Activated naive CD8-positive, alpha-beta T cell treated with anti-CD3 and anti-CD28 coated beads for 36 hours (primary cell): ENCODE measurements at places on chromosomes 7 and 10. TPM values are rescaled to one million over a fixed set of nuclear protein-coding genes. Genes with fewer than 3 reads are reported as not detected.
A peak's percentile ranks its signal among the peaks of the same experiment; 100 is the strongest.

Gene EGR2
- total RNA-seq, result 53.2 TPM

Gene ZNF212
- 12.5 TPM for total RNA-seq

Gene ASB10
- not detected for total RNA-seq

Gene CYP26A1
- not detected for total RNA-seq

Gene NEUROG3
- total RNA-seq, result 0.20 TPM

Gene AZGP1
- total RNA-seq, result not detected

Gene EXOC6
- total RNA-seq, result 12.4 TPM

Gene SPDYE11
- not detected for total RNA-seq

DNA sequence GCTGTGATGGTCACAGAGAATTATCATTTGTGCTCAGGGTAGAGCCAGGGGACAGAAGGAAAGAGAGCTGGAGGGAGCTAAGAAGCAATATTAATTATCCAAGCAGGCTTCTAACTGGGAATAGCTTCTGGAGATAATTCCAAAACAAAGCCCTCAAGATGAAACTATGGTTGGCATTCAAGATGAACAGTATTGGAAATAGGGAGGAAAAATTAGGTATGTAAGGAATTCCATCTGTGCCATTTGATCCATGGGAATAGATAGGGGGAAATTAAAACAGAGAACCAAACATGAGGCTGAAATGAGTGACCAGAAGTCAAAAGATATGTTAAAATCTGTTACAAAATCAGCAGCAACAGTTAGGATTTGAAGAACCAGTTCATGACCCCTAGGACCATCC lies 75.3 kb downstream of the NDUFB2 start:
- DNase-seq, result no peak

DNA sequence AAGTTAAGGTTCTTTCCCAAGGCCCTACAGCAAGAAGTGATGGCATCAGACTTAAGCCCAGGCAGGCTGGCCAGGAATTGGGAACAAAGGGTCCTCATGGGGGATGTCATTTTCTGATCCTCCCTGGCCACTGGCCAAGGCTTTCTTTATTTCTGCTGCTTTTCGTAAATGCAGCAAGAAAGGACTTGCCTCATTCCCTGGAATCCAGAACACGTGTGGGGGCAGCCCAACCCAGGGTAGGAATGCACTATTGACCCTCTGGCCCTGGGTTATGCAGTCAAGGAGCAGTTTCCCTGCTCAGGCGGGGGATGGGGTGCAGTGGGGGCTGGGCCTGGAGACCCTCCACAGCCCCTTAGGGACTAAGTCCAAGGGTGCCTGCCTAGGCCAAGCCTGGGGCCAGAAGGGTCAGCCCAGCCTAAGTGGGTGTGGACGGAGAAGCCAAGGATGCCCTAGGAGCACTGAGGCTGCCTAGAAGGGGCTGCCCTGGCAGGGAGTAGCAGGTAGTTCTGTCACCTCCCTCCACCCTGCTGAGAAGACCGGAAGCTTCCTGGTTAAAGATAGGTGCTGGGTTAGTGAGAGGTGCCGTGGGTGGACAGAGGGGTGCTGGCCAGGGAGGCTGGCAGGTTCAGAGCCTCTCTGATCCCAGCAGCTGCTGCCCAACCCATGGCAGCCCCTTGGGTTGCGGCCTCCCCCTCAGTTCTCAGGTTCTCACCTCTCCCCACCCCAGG lies 179.2 kb downstream of the SH3PXD2A start:
- DNase-seq, result no peak

DNA sequence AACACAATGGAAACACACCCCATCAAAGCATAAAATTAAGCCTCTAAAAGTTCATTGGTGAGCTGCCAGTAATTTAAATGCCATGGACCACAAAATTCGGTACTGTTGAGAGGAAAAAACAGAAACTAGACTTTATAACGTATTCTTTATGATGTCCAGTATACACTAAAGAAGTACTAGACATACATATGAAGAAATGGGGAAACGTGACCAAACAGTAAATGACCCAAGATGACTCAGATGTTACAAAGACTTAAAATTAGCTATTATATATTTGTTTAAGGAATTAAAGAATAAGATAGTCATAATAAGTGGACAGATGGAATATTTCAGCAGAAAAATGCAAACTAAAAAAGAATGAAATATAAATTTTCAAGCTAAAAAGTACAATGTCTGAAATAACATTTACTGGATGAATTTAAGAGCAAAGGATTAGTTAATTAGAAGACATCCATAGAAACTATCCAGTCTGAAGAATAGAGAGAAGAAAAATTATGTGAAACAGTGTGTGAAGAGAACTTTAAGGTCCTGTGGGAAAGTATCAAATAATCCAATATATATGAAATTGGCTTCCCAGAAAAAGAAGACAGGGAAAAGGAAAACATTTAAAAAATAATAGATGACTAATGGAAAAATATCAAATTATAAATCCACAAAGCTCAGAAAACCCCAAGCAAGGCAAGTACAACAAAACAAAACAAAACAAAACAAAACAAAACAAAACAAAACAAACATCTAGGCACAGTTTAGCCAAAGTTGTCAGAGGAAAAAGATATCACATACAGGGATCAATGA lies 69.4 kb downstream of the SAMD9 start:
- no peak for DNase-seq

- no peak for DNase-seq
Measured at GRCh38 chr10:60099998-60100747, 193.8 kb upstream of the CCDC6 start.

GRCh38 chr10:14173706-14174594 lies 156.8 kb downstream of the FRMD4A start:
- no peak for DNase-seq

- DNase-seq, result no peak
Measured at GRCh38 chr10:13241613-13242012, 7.4 kb upstream of the UCMA start.

DNA sequence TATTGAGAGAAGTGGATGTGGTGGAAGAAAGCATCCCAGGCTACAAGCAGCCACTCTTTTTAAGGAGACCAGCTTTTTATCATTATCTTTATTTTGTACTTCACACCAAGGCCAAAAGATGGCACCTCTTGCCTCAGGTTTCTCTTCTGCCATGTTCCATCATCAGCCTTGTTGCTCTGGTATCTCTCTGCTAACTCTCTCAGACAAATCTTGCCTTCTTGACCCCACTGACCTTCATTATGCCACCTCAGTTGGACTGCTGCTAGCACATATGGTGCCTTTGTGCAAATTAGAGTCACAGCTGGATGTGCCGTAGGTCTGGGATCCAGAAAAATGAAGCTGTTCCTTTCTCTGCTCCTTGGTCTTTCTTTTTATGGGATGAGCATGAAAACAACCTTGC lies 47.1 kb upstream of the DYNC1I1 start:
- no peak for DNase-seq

DNA sequence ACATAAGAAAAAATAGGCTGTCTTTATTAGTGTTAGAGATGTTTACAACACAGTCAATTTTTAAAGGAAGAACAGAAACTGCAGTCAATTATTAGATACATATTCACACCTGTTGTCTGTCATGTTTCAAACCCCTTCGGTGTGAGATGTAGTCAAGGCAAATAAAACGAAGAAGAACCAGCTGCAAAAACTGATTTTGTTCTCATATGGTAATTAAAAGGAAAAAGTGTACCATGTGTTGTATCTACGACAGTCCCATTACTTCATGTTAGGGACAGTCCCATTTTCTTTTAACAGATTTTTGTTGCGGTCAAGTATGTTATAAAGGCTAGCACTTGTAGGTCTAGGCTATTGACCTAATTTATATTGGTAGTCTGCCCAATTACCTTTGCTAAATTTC lies 149.4 kb downstream of the LRRN3 start:
- DNase-seq, result no peak

GRCh38 chr10:124285587-124286527 lies 132.9 kb downstream of the OAT start:
- no peak for DNase-seq

- DNase-seq, result no peak
Measured at GRCh38 chr7:32941181-32941580, 16.1 kb upstream of the FKBP9 start.

GRCh38 chr7:77813180-77813579 lies 14.6 kb downstream of the PHTF2 start:
- DNase-seq, result no peak

GRCh38 chr7:128201067-128201689 lies 39.9 kb upstream of the LEP start:
- DNase-seq, result peak; percentile 16

- DNase-seq, result no peak
Measured at GRCh38 chr10:73485320-73485719, 10.5 kb downstream of the PPP3CB start.

DNA sequence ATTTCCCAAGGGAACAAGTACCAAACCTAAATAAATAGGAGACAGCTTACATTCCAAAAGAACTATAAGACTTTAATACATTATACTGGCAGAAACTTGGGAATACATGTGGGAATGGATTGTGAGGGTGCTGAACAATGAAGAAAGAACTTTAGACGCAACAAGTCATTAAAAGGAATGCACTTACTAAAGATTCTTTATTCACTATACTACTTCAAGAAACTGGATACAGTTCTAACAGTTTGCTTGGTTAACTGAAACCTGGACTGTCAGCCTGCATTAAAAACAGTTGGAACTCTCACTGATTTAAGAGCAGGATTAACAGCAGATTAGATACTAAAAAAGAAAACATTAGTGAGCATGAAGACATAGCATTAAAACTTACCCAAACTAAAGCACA lies 12.0 kb downstream of the CACUL1 start:
- no peak for DNase-seq

DNA sequence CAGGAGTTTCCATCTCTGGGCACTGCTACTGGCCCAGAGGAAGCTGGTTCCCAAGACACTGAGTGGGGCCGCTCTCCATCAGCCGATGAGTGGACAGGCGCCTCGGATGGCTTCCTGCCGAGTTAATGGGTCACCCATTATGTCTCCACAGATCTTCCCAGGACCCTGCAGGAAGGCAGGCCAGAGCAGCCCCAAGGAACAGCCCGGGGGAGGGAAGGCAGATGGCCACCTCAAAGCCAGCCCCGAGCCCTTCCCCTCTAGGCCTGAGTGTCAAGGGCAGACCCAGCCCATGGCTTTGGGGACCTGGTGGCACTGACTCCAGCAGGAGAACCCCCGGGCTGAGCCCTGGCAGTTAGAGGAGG lies 3.4 kb upstream of the LFNG start:
- DNase-seq, result no peak

DNA sequence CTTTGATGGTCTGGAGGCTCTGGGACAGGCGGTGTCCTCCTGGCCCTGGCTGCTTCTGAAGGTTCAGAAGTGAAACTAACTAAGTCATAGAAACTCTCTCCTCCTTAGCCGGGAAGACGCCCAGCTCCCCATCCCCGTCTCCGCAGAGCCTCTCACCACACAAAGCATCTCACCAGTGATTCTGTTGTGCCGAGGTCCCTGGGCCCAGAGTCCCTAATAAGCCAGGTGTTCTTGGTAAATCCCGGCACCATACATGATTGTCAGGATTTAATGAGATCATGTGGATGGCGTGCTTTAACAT lies 9.4 kb downstream of the HKDC1 start:
- DNase-seq, result no peak

DNA sequence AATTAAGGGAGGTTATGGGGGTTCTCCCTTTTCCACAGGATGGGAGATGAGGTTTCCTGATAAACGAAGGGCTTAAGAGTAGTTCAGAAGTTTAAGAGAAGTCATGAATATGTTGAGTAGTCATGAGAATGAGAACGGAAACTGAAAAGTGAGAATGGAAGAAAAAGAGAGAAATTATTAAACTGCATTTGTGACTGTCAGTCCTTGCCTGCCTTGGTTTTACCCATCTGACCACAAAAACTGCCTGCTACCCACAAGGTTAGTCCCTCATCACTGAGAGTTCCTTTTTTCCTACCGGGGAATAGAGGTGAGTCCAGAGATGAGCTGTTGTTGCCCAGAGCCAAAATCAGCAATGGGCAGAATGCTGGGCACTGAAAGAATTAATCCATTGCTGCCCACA lies 174.1 kb upstream of the BET1 start:
- DNase-seq, result peak; percentile 23

DNA sequence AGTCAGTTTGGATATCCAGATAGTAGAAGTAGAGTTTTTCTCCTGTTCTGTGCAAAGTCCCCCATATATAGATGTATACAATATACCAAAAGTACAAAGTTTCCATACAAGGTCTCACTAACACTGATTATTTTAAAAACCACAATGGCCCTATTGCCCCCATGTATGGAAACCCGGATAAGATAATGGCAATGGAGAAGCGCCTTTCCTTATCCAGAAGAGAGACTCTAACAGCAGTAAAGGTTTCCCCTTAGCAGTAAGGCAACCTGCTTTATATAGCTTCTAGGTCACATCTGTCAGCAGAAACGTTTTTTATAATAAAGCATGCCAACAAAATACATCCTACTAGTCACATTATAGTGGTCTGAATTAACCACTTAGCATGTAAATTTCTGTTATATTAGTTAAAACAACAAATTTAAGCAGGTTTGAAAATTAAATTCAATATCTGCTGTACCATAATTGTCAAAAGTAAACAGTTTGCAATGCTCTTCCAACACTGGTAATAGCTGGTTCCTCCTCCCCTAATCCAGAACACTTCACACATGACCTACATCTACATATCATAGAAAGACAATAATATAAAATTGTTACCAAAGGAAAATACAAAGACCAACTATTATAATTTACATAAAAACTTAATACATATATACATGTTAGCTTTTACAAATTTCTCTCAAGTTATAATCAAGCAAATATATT lies 22.4 kb downstream of the USP6NL start:
- DNase-seq, result no peak

DNA sequence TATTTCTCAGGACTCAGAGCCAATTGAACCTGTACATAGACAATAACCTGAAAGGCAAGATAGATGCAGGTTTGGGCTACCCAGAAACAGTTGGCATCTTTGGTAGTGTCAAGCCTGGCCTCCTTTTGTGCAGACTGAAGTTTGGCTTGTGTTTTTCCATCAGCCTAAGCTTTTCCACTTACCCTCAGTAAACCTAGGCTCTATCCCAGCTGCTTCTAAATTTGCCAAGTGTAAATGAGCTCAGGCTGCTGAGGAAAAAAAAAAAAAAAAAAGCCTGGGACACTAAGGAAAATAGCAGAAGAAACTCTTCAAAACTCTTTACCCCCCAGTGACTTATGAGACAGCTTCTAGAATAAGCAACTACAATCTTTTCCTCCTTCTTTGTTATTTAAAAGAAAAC lies 316.3 kb upstream of the SORCS1 start:
- DNase-seq, result no peak
